NCI-H82 (cell line): ENCODE measurements at places on chromosomes 4 and X.

GRCh38 chrX:120001787-120002186 lies 58.2 kb upstream of the NKAP start:
- no peak for DNase-seq

DNA sequence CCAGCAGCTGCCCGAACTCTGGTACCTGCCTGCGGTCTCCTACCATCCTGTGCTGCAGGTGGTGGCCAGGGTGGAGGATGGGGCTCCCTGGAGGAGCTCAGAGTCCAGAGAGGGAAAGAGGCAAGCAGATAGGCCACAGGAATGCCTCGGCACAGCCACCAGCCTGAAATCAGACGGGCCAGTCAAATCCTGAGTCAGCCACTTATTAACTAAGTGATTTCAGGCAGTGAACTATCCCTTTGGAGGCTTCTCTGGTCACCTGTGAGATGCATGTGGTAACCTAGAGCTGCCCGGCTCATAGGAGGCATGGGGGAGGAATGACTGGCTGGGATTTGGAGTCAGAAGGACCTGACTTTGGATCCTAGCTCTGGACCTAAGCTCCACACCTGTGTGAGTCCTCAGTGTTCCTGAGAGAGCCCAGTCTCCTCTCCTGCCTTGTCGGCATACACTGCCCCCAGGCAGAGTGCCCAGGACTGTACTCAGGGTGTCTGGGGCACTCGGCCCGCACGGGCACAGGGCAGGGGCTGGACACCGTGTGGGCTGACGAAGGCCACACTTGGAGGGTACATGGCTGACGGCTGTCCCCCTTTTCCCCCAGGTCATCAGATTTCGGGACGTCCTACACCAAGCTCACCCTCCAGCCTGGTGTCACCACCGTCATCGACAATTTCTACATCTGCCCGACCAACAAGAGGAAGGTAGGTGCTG lies 96.4 kb upstream of the PSAPL1 start:
- DNase-seq, result no peak

- no peak for DNase-seq
These were observed 3.1 kb upstream of the FGF16 start for GRCh38 chrX:77444075-77444474.

- peak; percentile 37 for DNase-seq
These were observed 87.3 kb downstream of the PJA1 start for GRCh38 chrX:69077895-69078455.

DNA sequence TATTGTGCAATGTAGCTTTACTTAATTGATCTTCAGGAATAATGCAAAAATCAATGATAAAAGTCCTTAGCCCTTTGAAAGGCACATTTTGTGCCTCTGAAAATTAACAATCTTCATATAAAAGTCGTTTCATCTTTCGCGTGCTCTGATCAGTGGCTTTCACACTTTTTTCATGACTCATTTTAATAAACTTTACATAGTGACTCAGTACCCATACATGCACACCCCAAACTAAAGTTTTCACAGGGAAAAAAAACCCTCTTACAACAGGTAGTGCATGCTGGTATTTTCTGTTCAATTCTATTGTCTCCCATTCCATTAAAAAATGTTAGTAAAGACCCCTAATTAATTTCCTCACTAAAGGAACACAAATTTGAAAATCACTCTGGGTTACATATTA lies 21.5 kb downstream of the RWDD4 start:
- DNase-seq, result no peak

GRCh38 chrX:2658585-2659292 lies 32.4 kb upstream of the CD99 start:
- no peak for DNase-seq

- peak; percentile 24 for DNase-seq
These were observed at the start of gene HTRA3 for GRCh38 chr4:8269535-8270417. Gene HTRA3, plus strand, starts transcription at chr4:8269754. Its CDS starts 215 bp downstream, at chr4:8269969.

- DNase-seq, result no peak
These were observed 65.4 kb downstream of the NKX6-1 start for GRCh38 chr4:84433633-84434222.

GRCh38 chrX:30489323-30489722 lies 88.2 kb downstream of the TASL start:
- peak; percentile 20 for DNase-seq

GRCh38 chr4:48683784-48684666 lies 96.1 kb downstream of the FRYL start:
- peak; percentile 33 for DNase-seq

DNA sequence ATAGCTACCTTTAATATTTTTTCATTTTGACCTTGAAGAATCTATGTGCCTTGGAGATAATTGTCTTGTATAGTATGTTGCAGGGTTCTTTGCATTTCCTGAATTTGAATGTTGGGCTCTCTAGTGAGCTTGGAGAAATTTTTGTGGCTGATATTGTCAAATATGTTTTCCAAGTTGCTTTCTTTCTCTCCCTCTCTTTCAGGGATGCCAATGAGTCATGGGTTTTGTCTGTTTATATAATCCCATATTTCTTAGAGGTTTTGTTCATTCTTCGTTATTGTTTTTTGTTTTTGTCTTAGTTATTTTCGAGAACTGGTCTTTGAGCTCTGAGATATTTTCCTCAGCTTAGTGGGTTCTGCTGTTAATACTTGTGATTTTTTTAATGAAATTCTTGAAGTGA lies 20.7 kb downstream of the RAB40AL start:
- DNase-seq, result no peak

- no peak for DNase-seq
These were observed 326.5 kb downstream of the ASMT start for GRCh38 chrX:1941321-1941720.

DNA sequence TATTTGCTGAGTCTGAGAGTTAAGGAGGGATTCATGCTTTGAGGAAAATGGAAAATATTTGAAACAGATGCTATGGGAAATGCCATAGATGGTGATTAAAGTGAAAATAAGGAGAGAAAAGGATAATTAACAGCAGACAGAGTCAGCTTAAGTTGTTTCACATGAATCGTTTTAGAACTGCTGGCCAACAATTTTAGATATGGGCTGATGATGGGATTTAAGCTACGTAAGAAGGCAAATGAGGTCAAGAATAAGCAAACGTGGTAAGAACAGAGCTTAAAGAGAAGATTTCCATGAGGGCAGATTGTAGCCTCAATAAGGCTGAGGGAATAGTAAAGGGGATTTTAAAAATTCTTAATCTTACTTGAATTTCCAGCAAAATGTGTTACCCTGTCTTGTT lies 77.9 kb downstream of the MFAP3L start:
- DNase-seq, result peak; percentile 46

- no peak for DNase-seq
These were observed 38.1 kb upstream of the STIM2 start for GRCh38 chr4:26822546-26822945.

GRCh38 chr4:141038428-141038827 lies 94.8 kb downstream of the RNF150 start:
- no peak for DNase-seq

GRCh38 chr4:172042714-172043114 lies 229.5 kb downstream of the GALNTL6 start:
- DNase-seq, result peak; percentile 82

GRCh38 chr4:158996669-158997074 lies 106.2 kb upstream of the RAPGEF2 start:
- DNase-seq, result no peak

DNA sequence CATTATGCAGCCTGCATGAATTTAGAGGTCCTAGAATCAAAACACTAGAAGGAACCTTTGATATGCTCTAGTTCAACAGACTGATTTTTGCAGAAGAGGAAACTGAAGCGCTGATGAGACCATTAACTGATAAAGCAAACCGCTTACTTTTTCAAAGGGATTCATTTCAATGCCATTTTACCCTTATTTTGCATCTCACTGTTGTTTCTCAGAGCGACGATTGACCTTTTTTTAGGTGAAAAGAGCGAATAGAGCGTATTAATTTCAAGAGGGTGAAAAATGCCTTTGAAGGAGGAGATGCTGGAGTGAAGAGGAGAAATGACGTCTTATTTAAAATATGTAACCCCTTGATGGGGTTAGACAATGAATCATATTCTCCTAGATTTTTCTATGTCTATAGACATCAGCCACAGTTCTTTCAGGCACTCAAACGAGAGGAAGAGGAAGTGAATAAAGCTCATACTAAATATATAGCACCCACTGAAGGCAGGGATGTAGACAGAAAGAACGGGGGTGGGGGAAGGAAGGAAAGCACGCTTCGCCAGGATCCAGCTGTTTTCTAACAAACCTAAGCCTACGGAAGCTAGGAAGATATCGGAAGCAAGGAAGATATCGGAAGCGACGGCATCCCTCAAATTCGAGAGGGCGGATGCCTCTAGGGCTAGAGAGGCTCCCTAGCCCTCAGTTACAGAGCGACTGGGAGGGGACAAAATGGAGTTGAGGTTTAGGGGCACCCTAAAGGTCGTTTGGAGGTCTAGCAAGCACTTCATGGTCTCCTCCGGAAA lies 848 bp downstream of the ACSL4 start:
- peak; percentile 54 for DNase-seq

GRCh38 chr4:153643406-153644383 lies 40.4 kb upstream of the TLR2 start:
- peak; percentile 67 for DNase-seq

DNA sequence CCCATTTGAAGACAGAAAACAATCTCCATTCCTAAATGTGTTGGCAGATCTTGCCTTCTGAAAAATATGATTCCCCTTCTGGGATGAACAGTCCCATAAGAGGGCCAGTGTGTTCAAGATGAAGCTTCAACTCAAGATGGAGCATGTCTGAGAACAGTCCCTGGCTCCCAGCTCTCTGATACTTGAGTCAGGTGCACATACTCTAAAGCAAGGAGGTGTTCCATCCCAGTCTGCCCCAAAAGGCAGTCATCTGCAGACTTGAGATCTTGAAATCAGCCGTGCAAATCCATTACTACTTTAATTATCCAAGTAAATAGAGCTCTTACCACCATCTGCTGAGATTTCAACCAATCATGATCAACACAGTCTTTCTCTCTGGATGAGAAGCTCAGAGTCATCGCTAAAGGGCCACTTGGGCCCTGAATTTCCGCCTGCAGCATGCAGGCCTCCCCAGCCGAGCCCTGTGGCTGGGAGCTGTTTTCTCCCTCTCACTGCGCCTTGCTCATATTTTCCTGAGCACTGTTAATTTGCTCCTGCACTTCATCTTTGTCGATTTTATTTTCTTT lies 22.2 kb downstream of the CCDC149 start:
- peak; percentile 34 for DNase-seq

GRCh38 chrX:41273638-41274037 lies 60.3 kb upstream of the DDX3X start:
- DNase-seq, result no peak

DNA sequence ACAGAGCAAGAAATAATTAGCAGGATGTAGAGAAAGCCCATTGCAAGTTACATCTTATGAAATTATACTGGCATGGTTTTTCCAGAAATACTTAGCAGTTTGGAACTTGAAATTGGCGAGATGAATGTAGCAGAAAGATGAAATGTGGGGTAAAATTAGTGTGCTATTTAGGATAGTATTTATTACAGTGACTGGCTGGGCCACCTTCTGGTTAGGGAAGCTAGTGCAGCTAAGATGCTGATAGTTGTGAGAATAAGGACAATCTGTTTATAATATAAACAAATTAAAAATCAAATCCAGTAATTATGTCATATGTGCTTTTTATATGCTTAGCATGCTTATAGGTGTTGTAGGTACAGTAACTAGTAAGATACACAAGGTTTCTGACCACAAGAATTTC lies 74.8 kb downstream of the IL15 start:
- peak; percentile 15 for DNase-seq

DNA sequence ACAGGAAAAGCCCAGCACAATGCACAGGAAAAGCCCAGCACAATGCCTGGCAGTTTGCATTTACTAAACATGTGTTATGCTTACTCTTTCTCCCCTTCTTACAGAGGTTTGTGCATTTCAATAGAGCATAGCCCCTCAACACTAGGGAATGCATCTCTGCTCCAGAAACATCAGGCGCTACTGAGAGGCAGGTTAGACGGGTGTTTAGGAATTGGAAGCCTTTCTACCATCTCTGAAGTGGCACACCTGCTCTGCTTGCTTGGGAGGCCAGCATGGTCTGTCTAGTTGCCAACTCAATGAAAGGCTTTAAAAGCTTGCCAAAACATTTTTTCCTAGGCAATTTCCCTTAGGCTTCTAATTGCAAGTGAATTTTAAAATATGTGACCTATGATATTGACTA lies 55.7 kb downstream of the GRID2 start:
- no peak for DNase-seq

DNA sequence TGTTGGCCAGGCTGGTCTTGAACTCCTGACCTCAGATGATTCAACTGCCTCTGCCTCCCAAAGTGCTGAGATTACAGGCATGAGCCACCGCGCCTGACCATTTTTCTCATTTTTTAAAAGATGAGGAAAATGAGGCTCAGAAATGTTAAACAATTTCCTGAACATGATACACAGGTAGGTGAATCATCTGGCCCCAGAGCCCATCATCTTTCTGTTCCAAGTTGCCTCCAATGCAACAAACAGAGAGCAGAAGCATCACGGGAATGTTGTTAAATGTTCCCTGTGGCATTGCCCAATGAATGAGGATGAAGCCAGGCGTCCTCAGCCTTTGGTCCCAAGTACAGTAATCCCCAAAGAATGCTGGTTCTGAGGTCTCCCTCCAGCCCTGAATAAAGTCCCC lies 31.3 kb upstream of the ANXA5 start:
- no peak for DNase-seq

- peak; percentile 94 for DNase-seq
These were observed 16.0 kb downstream of the CCNQ start for GRCh38 chrX:153582896-153583295.

DNA sequence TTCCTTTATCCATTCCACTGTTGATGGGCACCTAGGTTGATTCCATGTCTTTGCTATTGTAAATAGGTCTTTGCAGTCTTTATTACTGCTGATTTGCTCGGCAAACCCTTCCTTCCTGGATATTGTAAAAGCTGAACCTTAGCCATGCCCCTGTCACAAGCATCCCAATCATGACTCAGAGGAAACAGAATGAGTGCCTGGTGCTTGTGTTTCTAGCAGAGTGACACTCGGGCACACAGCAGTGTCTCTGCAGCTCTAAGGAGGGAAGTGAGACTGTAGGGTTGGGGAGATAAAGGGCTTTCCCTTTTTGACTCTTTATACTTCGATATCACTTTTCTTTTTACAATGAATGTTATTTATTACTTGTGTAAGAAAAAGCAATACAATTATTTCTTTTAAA lies 83.3 kb downstream of the AKAP4 start:
- no peak for DNase-seq

DNA sequence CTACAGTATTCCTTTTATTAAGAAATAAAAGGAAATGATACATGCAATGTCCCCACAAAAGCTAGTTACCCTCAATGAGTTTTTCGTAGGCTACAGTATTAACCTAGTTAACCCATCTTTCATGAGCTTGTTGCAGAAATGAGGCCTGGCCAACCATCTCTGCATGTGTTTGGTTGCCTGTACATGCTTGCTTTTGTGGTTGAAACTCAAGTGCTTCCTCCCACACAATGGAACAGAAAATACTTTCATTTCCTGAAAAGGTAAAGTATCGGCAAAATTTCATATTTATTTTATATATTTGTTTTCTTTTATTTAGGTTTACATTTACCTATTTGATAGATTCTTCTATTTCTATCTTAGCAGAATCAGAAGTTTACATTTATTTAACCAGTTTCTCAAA lies 214.6 kb upstream of the FAM241A start:
- DNase-seq, result no peak
